Chondrocyte (in vitro differentiated cells): ENCODE measurements at places on chromosomes 7 and 10.

DNA sequence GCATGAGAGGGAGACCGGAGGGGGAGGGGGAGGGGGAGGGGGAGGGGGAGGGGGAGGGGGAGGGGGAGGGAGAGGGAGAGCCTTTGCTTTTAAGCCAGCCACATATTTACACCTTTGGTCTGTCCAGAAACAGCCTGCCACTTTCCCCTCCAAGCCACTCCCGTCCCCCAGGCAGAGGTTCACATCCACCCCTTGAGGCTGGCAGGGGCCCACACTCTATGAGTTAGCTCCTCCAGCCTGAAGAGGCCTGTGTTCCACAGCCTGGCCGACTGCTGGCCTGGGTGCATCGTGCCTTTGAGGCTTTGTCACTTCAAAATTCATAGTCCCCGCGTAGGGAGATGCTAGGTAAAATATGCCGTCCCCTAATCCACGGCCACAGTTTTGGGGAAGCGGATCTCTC, 16.5 kb downstream of the ADAMTS14 start:
- H3K27me3 ChIP-seq: peaks cover 4% of the 10 kb centered on the region
- H3K4me1 ChIP-seq: peaks cover 11% of the 10 kb centered on the region
- no peak for DNase-seq
- H3K4me3 ChIP-seq: no peak overlapping the region
- H3K27ac ChIP-seq: no peak overlapping the region

DNA sequence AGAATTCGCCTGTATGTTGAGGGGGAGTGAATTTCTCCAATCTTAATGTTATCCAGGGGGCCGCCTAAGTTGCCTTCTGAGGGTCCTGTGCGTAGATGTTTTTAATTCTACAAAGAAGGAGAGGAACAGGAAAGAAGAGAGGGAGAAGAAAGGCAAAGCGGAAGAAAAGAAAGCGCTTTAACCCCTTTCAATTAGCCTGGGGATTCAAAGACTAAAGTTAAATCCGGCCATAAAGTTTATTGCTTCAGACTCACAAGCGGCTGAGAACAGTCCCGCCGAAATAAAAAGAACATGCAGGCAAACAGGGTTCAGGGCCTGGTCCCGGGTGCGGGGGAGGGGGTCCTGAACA, 4.5 kb downstream of the HOXA5 start:
- peaks cover 10% of the 10 kb centered on the region for H3K4me1 ChIP-seq
- H3K27ac ChIP-seq: no peak overlapping the region
- no peak for DNase-seq
- peaks cover 1% of the 10 kb centered on the region for H3K36me3 ChIP-seq
- no peak overlapping the region for H3K4me3 ChIP-seq

DNA sequence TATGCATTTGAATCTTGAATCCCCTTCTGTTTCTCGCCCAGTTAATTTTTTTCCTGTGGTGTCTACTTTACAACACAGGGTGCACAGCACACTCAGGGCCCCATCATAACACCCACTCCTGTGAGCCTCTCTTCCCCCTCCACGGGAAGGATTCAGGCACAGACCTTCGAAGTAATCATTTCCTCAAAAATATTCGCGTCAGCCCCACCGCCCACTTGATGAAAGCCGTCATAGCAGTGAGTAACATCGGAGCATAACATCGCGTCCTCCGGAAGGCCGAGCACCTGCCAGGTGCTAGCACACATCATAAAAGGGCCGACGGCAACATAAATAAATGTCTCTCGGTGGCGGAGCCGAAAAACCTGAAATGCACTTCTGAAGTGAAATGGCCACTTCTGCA, 201.7 kb upstream of the ADARB2 start:
- no peak for DNase-seq
- H3K27ac ChIP-seq: no peak overlapping the region
- H3K4me3 ChIP-seq: no peak overlapping the region
- H3K27me3 ChIP-seq: no peaks in the 10 kb centered on the region

GRCh38 chr7:25982684-25983083, 169.3 kb upstream of the NFE2L3 start:
- H3K27ac ChIP-seq: no peak overlapping the region
- peaks cover 23% of the 10 kb centered on the region for H3K27me3 ChIP-seq
- H3K36me3 ChIP-seq: no peaks in the 10 kb centered on the region
- H3K4me3 ChIP-seq: no peak overlapping the region

DNA sequence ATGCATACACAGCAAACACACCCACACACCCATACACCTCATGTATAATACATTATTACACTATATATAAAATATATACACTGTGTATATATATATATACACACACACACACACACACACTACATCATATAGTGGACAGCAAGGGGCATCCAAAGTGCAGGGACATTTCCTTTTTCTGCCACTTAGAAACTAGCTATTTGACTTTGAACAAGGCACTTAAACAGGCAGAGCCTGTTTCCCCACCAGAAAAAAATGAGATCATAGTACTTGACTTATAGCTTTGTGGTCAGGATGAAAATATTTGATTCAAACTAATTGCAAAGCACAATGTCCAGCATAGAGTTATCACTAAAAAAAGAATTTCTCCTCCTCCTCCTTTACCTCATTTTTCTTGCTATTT, 254.3 kb upstream of the NPVF start:
- H3K4me3 ChIP-seq: no peak overlapping the region
- no peaks in the 10 kb centered on the region for H3K36me3 ChIP-seq
- no peak overlapping the region for H3K27ac ChIP-seq
- H3K4me1 ChIP-seq: peaks cover 24% of the 10 kb centered on the region
- DNase-seq: no peak
- H3K27me3 ChIP-seq: peaks cover 4% of the 10 kb centered on the region

DNA sequence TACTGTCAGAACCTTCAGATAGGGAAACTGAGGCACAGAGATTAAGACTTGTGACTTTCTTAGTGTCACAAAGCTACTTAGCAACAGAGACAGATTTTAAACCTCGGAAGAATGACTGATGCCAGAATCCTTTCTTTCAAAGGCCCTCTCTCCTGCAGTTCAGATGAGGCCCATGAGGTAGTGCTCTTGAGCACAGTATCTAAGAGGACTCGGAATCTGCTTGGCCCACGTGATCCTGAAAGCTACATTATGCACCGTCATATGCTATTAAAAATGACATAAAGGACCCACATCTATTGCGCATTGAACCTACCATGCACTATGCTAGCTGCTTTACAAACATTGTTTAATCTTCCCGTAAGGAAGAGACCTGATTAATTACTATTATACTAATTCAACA, 355.9 kb downstream of the SFMBT2 start:
- DNase-seq: no peak
- peaks cover 2% of the 10 kb centered on the region for H3K36me3 ChIP-seq
- no peaks in the 10 kb centered on the region for H3K27me3 ChIP-seq
- no peak overlapping the region for H3K27ac ChIP-seq

- peak overlapping the region; percentile 50 for H3K27ac ChIP-seq
- no peak overlapping the region for H3K4me3 ChIP-seq
- peaks cover 25% of the 10 kb centered on the region for H3K4me1 ChIP-seq
- DNase-seq: no peak
- no peaks in the 10 kb centered on the region for H3K27me3 ChIP-seq
Measured at GRCh38 chr10:91190876-91191583, 29.4 kb upstream of the PCGF5 start.

GRCh38 chr7:36904802-36905201, 180.5 kb upstream of the AOAH start:
- H3K27ac ChIP-seq: no peak overlapping the region
- H3K36me3 ChIP-seq: no peaks in the 10 kb centered on the region
- no peaks in the 10 kb centered on the region for H3K27me3 ChIP-seq
- H3K4me1 ChIP-seq: no peaks in the 10 kb centered on the region
- H3K4me3 ChIP-seq: no peak overlapping the region

- H3K4me3 ChIP-seq: no peak overlapping the region
- DNase-seq: no peak
- peaks cover 33% of the 10 kb centered on the region for H3K4me1 ChIP-seq
Measured at GRCh38 chr10:68870545-68871104, 30.5 kb upstream of the DDX50 start.

GRCh38 chr7:103915680-103916357, 73.6 kb downstream of the RELN start:
- H3K27ac ChIP-seq: no peak overlapping the region
- no peaks in the 10 kb centered on the region for H3K4me1 ChIP-seq
- peaks cover 14% of the 10 kb centered on the region for H3K27me3 ChIP-seq
- H3K36me3 ChIP-seq: no peaks in the 10 kb centered on the region
- no peak for DNase-seq
